Left lobe of liver (tissue), 2 donors: ENCODE measurements at places on chromosomes 7 and 10. TPM values are rescaled to one million over a fixed set of nuclear protein-coding genes. Genes with fewer than 3 reads are reported as not detected.

DNA sequence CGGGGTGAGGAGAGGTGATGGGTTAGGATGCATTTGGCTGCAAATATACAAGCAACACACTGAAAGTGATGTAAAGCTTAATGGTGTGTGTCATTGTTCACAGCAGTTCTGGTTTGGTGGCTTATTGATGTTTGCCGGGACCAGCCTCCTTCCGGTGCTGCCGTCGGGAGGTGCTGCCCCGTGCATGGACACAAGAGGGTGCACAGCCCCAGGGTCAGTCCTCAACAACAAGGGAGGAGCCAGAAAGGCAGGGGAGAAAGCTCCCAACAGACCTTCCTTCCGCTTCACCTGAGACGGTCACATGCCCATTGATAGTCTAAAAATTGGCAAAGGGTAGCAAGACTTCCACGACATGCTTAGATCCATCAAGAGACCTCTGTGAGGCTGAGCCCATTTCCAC is 9.5 kb downstream of the RNF32 start:
- DNase-seq, result peak; percentile 73

DNA sequence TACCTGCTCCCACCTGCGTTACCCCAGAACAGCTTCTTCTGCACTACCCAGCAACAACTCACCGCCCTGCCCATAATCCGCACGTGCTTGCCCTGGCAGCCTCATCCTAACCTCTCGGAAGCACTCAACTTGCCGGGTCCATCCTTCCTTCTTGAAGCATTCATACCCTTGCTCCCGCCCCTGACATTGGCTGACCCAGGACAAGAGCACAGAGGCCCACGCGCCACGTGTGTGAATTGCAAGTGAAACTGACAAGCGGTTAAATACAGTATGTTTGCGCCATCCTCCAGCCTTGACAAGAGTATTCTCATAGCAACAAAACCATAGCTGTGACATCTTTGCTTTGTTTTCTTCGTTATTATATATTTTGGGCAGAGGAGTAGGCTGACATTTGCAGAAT is 10.9 kb upstream of the OCM start:
- no peak for DNase-seq

The PRLHR gene
- total RNA-seq, result not detected

GRCh38 chr7:71982851-71983250 is 429.3 kb downstream of the CALN1 start:
- no peak for DNase-seq

- DNase-seq, result peak; percentile 27
Measured at GRCh38 chr7:30428246-30429155, 50.1 kb downstream of the NOD1 start.

- no peak for DNase-seq
Measured at GRCh38 chr7:13231216-13231615, 543.8 kb downstream of the ARL4A start.

- no peak for DNase-seq
Measured at GRCh38 chr10:79285315-79286197, 61.7 kb upstream of the PPIF start.

DNA sequence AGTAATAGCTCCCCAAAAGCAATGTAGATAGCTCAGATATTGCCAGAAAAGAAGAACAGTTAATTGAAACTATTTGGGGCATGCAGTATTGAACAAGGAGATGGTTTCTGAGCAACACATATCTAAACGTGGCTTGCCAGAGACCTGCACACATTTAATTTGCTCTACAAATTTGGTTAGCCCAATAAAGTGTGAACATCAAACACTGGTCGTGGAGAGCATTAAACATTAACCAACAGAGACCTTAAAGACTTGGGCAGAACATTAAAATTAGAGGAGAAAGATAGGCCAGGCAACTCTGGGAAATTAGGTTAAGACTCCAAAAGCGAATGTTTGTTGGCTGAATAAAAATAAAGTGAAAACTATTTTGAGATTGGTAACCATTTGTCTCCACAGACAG is 61.6 kb upstream of the ARID5B start:
- no peak for DNase-seq

GRCh38 chr7:152464312-152465118 is 28.7 kb upstream of the KMT2C start:
- DNase-seq, result peak; percentile 82

DNA sequence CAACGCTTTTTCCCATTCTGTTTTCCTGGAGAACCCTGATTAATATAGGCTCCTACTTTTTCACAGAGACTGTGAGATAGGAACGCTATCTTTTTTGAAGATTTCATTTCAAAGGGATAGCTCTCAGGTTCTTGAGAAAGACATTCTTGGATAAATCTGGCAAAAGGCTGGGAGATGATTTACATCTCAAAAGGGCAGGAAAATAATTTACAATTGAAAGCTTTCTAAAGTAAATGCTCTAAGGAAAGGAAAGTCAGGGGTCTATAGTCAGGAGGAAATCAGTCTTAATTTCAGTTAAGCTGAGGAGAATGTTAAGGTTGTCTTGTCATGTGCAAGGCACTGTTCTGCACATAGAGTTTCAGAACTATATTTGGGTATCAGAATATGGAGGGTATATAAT is 278.8 kb downstream of the KIF20B start:
- DNase-seq, result no peak

- no peak for DNase-seq
Measured at GRCh38 chr7:37471619-37472018, 23.0 kb upstream of the ELMO1 start.

GRCh38 chr10:50739618-50740292 is at the start of gene ASAH2B:
Gene ASAH2B (plus strand): TSS chr10:50739936. CDS start chr10:50745131, 5,195 bp downstream.
- DNase-seq, result peak; percentile 93

- no peak for DNase-seq
Measured at GRCh38 chr10:60238759-60239100, 150.9 kb downstream of the ANK3 start.

DNA sequence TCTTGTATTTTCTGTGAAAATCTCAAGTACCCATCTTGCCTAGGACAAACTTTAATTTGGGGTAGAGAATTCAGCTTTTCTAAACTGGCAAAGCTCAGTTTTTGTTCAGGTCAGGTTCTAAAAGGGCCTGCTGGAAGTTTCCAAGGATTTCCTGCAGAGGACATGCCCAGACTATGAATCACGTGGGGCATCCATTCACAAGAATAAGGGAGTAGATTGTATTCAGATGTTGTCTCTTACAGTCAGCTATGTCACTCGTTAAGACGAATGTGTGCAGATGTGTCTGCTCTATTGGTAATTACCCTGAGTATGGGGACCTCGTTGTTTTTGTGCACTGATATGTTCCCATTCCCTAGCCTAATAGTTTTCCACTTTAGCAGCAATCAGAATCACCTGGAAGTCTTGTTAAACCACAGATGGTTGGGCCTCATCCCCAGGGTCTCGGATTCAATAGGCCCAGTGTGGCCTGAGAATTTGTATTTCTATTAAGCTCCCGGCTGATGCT is 81.0 kb upstream of the ITPRID1 start:
- no peak for DNase-seq

GRCh38 chr10:31774299-31774900 is 154.2 kb downstream of the ARHGAP12 start:
- DNase-seq, result peak; percentile 28

The ASAH2 gene
- 2.5 TPM for total RNA-seq

The SRI gene
- total RNA-seq, result 17.4 TPM

The HABP2 gene
- 289 TPM for total RNA-seq

- peak; percentile 54 for DNase-seq
Measured at GRCh38 chr7:34087892-34088891, 182.9 kb downstream of the BMPER start.

DNA sequence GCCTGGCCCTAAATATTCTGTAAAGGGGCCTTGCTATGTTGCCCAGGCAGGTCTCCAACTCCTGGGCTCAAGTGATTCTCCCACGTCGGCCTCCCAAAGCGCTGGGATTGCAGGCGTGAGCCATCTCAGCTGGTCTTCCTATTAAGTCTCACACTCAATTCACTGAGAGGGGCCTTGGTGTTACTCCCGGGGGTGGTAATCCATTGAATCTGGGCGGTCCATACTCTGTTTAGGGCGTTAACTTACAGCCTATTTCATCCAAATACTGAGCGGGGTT is 665 bp upstream of the SRRT start:
- no peak for DNase-seq

DNA sequence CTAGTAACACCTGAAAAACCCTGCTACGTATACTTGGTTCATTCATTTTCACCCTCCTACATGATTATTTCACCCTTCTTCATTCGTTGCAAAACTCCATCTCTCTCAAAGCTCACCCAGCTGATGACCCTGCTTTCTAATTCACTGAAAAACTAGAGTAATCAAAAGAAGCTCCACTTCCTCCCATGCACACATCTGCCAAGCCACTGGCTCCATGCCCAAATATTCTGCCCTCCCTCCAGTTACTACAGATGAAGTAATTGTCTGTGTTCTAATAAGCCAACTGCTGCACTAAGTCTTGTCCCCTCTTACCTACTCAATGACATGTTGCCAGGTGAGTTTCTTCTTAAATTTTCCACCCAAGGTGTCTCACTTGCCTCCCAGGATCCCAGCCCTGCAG is 96.9 kb upstream of the CCDC71L start:
- DNase-seq, result peak; percentile 57

DNA sequence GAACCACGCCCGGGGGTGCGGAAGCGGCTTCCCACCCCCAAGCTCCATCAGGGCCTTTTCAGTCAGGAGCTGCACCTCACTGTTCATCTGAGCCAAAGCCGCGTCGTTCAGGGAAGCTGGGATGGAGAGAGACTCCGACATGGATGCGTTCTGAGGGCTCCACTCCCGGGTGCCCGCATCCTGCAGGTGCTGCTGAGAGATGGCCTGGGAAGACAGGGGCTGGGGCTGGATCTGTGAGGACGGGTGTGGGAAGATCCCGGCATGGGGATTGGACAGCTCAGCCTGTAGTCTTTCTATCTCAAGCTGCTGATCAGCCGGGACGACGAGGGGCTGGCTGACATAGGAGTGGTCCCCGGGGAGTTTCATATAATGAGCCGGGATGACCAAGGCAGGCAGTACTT is 45.0 kb upstream of the NMT2 start:
- DNase-seq, result no peak

The KIN gene
- total RNA-seq, result 2.6 TPM

DNA sequence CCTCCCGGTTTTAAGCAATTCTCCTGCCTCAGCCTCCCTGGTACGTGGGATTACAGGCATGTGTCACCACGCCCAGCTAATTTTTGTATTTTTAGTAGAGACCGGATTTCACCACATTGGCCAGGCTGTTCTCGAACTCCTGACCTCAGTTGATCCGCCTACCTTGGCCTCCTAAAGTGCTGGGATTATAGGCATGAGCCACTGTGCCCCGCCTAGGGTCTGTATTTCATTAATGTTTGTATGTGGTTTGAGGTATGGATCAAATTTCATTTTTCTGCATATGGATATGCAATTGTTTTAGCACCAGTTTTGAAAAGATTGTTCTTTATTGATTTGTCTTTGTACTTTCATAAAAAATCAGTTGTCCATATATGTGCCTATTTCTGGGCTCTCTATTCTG is 26.0 kb downstream of the CYP26A1 start:
- no peak for DNase-seq

GRCh38 chr10:127450644-127451043 is 98.5 kb upstream of the NPS start:
- no peak for DNase-seq

The AKR1D1 gene
- 206 TPM for total RNA-seq

- DNase-seq, result peak; percentile 65
Measured at GRCh38 chr7:131688738-131689661, 132.6 kb upstream of the PODXL start.

The OR2A42 gene
- total RNA-seq, result not detected

GRCh38 chr10:32412499-32412853 is 33.5 kb upstream of the CCDC7 start:
- no peak for DNase-seq

The MYO1G gene
- 1.0 TPM for total RNA-seq

- DNase-seq, result no peak
Measured at GRCh38 chr10:123884351-123884906, 7.2 kb downstream of the CPXM2 start.
